ENCODE measurements at places on chromosomes 7 and 10. TPM values are rescaled to one million over a fixed set of nuclear protein-coding genes. Genes with fewer than 3 reads are reported as not detected.
A peak's percentile ranks its signal among the peaks of the same experiment; 100 is the strongest.

DNA sequence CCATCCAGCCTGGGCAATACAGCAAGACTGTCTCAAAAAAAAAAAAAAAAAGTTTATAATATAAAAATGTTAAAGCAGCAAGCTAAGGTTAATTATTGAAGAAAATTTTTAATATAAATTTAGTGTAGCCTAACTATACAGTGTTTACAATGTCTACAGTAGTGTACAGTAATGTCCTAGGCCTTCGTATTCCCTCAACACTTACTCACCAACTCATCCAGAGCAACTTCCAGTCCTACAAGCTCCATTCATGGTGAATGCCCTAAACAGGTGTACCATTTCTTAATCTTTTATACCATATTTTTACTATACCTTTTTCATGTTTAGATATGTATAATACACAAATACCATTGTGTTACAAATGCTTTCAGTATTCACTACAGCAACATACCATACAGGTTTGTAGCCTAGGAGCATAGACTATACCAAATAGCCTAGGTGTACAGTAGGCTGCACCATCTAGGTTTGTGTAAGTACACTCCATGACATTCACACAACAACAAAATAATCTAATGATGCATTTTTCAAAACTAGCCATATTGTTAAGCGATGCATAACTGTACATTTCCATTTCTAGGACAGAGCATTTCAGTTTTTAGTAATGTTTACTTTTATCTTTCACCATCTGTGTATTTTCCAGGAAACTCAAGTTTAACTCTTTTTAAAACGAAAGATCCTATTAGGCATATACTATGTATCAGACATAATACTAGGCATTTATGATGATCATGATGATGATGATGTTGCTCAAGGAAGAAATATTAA, 43.3 kb downstream of the CNOT4 start:
- no peak for DNase-seq

DNA sequence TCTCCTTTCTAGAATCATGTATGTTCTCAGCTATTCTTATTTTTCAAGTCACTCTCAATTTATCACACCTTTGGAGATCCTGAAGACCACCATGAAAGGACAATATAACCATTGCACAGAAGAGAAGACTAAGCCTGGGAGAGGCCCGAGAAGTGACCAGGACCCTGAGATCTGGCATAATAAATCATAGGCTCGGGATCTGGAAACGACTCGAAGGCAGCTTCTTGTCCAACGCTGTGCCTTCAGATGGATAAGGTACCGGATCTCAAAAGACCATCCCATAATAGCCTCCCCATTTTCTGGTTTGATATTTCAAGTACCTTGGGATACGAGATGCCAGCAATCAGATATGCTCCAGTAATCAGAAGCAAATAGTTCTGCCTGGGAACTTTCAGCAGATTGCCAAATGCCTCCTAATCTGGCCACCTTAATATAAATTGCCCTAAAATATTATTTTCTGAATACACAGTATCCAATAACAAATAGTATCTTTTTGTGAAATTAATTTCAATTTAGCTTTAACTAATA, 179.2 kb upstream of the ZMIZ1 start:
- no peak for DNase-seq

DNA sequence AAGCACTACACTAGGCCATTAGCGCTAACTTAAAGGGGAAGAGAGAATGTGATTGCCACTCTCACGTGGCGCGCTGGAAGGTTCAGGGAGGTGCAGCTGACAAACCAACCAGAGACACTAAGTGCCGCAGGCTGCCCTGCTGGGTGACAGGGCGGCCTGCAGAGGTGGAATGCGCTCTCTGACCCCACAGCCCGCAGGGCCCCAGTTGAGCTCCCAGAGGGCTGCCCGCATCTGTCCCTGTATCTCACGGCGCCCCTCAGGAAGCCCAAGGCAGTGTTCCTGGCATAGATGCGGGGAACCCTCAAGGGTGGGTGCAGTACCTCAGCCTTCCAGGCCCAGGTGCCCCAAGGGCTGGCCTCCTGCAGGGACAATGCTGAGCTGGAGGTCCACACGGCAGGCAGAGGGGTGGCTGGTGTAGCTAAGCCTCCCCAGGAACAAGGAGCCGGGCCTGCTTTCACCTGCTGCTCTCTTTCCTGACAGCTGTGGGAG, 66.6 kb downstream of the CALML3 start:
- DNase-seq: no peak

GRCh38 chr7:120794106-120794729, 63.7 kb downstream of the TSPAN12 start:
- DNase-seq: no peak

Gene SLC13A4
- 6.7 TPM for polyA plus RNA-seq

GRCh38 chr7:129644634-129645230, 33.2 kb downstream of the NRF1 start:
- DNase-seq: peak; percentile 40

DNA sequence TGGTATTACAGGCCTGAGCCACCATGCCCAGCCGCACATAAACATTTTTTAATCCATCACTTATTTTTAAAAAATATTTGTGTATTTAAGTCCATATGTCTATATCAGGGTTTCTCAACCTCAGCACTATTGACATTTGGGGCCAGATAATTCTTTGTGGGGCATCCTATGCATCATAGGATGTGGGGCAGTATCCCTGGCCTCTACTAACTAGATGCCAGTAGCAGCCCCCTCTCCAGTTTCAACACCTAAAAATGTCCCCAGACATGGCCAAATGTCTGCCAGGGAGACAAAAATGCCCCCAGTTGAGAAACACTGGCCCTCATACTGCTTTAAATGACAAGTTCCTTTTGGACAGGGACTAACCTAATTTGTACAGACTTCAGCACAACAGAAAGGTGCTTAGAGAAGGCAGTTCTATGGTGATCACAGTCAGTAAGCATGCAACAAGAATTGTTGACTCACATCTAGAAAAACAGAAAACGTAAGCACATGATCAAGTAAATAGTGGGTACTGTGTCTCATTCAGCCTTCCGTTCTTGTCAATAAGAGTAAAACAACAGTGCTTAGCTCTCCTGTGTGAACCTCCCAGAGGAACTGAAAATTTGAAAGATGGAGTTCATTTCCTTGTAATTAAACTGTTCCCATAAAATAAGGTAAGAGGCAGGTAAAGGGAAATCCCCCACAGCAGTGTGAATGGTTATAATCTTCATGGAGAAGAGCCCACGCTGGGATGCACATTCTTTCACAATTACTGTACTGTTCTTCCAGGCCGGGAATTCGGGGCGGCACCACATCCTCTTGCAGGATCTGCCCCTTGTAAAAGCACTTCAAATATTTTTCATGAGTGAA, 17.3 kb upstream of the ADRB1 start:
- no peak for DNase-seq

DNA sequence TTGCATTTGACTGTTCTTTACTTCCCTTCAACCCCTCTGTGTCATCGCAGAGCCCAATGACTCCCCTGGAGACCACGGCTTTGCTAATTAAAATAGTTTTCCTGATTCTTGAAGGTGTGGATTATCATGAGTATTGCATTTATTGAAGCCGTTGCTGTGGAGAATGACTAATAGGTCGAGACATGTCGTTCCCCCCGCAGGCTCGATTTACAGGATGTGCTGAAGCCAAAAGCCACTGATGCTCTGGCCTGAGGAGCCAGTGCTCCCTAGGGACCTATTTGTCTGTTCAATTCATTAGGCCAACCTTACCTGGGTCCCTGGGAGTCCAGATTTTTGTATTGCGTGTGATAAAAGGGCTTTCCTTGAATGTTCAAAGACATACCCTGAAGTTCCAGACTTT, 102.3 kb downstream of the NPTX2 start:
- no peak for DNase-seq

- no peak for DNase-seq
These were observed 109.4 kb downstream of the ABLIM1 start for GRCh38 chr10:114548662-114549061.

DNA sequence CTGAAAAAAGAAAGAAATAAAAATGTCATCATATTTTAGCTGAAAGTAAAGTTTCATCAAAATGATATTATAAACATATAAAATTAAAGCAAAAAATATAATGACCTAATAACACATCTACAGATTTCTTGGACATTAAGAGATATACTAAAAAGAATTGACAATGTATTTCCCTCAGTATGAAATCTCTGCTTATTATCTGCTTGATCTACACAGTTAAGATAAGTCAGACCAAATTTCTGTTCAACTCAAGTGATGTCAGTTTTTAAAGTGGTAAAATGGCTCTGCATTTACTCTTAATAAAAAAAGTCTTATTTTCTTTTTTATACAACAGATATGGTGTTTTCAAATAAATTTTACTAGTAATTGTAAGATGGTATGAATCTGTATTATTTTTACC, 159.4 kb upstream of the SEMA3A start:
- DNase-seq: no peak

DNA sequence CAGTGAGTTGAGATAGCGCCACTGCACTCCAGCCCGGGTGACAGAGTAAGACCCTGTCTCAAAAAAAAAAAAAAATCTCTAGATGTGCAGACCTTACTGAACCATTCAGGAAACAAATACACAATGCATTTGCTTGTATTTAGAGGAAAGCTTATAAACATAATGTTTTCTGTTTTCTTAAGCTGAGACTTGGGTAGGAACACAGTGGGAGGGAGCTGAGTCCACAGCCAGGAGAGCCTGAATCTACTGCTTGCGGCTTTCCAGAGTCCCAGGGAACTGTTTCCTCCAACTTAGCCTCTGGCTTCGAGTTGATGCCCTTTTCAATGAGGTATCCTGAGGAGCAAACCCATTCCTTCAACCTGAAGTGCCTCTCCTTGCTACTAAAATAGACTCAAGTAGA, 83.0 kb upstream of the PITRM1 start:
- no peak for DNase-seq

- DNase-seq: no peak
These were observed 23.2 kb downstream of the CREB3L2 start for GRCh38 chr7:137978464-137979237.

GRCh38 chr10:7121154-7121797, 289.6 kb downstream of the SFMBT2 start:
- DNase-seq: peak; percentile 27

Gene PAX4
- polyA plus RNA-seq: not detected

Gene HOXA2
- polyA plus RNA-seq: 10.8 TPM

GRCh38 chr7:64832136-64832535, 37.9 kb downstream of the ZNF138 start:
- no peak for DNase-seq

DNA sequence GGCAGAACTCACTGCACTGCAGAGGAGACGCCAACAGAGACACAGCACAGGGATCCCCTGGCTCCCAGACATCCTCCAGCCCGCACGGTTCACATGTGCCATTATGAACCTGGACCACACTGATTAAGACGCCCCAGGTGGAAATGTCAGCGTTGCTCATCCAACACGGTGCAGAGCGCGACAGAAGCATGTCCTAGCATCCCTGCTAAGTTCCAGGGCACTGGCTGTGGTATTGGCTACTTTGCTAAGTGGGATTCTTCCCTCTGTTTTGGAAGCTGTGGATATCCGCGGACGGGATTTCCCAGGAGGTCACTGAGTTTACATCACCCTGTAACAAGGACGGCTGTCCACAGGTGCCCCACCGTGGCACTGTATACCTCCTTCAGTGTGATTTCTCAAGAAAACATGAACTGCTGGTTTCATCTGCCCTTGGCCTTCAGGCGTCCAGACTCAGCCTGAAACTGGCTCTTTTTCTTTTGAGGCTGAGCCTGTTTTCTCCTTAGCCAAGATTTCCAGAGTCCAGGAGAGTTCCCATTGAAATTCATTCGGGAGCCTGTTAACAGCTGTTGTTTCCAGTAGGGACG, 324.0 kb downstream of the WDR37 start:
- DNase-seq: no peak

Gene DRGX
- polyA plus RNA-seq: not detected

Gene ZWINT
- polyA plus RNA-seq: 44.7 TPM

Gene UCN3
- polyA plus RNA-seq: 0.45 TPM

- no peak for DNase-seq
These were observed 35.5 kb downstream of the HIF1AN start for GRCh38 chr10:100571084-100571856.

DNA sequence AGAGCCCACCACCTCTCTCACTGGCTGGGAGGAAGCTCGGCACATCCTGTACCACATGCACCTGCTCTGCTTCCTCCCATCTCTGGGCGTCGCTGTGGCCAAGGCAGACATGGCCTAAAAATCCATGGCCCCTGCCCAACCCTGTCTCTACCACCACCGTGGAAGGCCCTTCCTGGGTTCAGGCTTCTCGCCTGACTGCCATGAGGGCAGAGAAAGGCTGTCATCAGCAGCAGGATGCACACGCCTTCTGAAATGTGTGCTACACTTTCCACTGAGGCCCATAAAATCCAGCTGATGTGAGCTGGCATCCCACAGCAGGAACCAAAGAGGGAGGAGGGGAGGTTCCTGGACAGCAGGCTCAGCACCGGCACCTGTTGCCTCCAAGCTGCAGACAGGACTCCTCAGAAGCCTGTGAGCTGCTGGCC, 93.4 kb downstream of the PTPRN2 start:
- DNase-seq: no peak

- peak; percentile 38 for DNase-seq
These were observed 682 bp upstream of the RGS10 start for GRCh38 chr10:119542988-119543813.

Gene ANKRD7
- polyA plus RNA-seq: 4.2 TPM
